HS-5 (cell line): ENCODE measurements at places on chromosomes 1 and 21.
A peak's percentile ranks its signal among the peaks of the same experiment; 100 is the strongest.

- no peak for DNase-seq
These were observed 2.9 kb downstream of the IFI6 start for GRCh38 chr1:27668808-27669723.

DNA sequence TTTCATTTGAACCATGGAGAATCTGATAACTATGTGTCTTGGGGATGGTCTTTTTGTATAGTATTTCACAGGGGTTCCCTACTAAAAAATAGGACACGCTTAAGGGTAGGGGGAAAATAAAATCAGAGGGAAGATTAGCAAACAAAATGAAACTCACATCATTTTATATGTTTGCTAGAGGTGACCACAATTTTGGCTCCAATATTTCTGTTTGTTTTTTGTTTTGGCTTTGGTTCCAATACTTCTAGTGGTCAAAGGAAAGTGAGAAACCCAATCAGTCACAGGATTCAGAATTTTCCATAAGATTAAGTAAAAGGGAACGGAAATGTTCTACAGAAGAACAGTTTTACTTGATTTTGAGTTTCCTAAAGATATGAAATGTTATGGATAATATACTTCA is 42.3 kb upstream of the SSX2IP start:
- no peak for DNase-seq

DNA sequence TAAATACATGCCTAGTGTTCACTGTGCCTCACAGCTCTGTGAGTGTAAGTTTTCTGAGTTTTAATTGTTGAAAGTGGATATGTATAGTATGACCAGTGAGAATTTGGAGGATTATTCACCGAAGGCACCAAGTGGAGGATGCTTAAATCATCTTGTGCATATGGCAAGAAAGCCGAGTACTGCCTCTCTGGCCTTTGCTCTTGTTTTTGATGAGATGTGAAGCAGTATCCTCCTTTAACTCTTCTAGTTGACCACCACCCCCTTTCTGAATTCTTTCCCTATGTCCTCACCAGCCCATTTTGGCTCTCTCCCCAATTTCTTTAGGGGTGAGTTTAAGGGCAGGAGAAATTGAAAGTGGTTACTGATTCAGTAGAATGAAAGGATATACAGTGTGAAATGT is 130.4 kb downstream of the SYT2 start:
- DNase-seq = peak; percentile 76

DNA sequence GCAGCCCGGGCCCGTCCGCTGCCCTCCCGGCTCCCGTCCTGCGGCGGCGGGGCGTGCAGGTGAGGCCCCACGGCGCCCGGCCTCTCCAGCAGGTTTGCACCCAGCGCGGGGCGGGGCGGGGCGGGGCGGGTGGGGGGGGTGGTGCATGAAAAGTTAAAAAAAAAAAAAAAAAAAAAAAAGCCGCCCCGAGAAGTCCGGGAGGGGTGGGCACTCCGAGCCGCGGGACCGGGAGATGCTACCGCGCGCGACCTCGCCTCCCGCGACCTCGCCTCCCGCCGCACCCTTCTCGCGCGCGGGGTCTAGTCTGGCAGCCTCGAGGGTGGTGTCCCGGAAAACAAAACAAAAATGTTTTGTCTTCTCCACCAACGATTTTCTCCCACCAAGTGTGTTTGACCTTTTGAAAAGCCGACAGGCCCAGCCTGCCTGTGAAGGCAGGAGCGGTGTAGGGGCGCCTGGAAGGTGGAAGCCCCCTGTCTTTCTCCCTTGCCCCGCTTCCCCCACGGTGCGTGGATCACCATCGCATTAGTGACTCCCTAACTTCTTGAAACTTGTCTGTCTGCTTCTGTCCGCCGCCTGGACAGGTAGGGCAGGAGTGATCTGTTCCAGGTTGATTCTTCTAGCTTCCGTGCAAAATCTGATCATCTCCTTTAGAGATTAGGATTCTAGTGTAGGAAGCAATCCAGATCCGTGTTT is 569 bp downstream of the RCAN3 start:
- no peak for DNase-seq

- DNase-seq = no peak
These were observed 26.6 kb downstream of the POFUT2 start for GRCh38 chr21:45261093-45261492.

GRCh38 chr1:55466373-55466772 is 251.2 kb upstream of the USP24 start:
- no peak for DNase-seq

DNA sequence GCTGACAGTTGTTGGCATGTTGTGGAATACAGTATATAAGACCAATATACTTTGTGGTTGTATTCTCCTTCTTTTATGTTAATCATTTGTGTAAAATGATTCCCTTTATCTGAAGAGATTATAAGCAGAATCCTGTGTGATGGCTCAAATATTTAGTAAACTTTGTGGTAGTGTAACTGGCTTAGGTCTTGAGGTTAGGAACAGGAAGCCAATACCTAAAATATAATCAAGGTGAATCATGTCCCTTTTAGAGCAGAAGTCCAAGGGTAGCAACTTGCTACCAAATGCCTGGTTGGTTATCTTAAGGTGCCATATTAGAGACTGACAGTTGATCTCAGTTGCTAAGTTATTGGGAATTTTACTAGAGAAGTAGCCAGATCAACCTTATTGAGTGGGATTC is 398.5 kb upstream of the ADAMTS5 start:
- DNase-seq = no peak

DNA sequence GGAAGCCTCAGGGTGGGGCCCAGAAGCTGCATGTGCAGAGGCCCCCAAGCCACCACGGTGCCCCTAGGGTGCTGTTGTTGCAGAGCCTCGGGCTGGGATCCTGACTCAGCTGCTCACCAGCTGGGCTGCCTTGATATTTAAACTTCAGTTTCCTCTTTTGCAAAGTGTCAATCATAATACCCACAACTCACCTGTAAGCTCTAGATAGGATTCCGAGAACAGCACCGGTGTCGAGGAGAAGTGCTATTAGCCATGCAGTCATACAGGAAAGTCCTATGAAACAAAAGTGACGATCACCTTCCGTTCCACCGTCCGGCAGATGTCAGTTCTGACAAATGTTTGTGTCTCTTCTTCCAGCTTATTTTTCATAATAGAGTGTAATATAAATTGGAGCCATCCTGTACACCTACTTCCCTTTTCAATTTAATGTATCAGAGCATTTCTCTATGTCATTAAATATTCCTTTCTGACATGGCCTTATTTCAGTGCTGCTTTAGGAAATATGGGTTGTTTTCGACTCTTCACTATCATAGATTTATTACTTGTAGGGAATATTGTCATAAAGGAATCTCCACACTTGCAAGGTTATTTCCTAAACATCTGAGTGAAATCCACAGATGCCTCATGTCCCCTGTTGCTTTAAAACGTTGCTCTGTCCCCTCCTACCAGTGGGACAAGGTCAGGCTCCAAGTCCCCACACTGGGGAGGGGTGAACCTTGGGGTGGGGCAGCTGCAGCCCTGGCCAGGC is 100.8 kb downstream of the SIK1 start:
- no peak for DNase-seq

- no peak for DNase-seq
These were observed 2.1 kb upstream of the GNG5 start for GRCh38 chr1:84508510-84508909.

GRCh38 chr1:82059959-82060358 is 259.2 kb downstream of the ADGRL2 start:
- DNase-seq = no peak

DNA sequence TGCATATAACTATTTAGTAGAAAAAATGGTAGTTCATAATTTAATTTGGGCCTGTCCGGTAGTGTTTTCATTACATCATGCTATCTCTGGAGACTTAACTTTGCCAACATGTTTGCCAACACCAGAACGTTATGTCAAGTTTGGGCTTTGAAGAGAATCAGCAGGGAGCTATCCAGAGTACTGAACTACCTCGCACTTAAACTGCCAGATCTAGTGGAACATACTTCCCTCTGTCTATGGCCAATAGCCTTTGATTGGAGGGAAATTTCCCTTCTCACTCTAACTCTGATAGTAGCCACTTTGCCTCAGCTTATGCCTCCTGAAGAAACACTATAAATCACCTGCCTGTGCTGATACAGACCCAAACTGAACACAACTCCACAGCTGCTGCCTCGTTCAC is 10.0 kb downstream of the LRRC53 start:
- peak; percentile 3 for DNase-seq

GRCh38 chr1:238954865-238955264 is 431.5 kb upstream of the CHRM3 start:
- DNase-seq = peak; percentile 65

GRCh38 chr1:235679644-235680043 is 30.1 kb upstream of the GNG4 start:
- DNase-seq = no peak

- DNase-seq = no peak
These were observed 13.5 kb downstream of the ATP1A2 start for GRCh38 chr1:160129046-160129445.

DNA sequence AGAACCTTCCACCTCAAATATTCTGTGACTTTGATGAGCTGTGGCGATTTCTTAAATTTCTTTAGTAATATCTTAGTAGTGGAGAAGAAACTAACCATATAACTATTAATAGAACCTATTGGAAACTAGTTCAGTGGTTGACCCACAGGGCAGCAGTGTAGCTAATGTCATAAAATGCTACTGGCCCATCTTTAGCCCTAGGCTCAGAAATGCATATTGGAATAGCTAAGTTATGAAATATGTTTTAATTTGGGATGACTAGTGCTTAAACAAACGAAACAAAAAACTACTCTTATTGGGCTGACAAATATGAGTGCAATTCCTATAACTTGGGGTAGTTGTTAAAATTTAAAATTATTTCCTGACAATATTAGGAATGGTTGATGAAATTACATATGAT is 20.2 kb downstream of the MACO1 start:
- no peak for DNase-seq

DNA sequence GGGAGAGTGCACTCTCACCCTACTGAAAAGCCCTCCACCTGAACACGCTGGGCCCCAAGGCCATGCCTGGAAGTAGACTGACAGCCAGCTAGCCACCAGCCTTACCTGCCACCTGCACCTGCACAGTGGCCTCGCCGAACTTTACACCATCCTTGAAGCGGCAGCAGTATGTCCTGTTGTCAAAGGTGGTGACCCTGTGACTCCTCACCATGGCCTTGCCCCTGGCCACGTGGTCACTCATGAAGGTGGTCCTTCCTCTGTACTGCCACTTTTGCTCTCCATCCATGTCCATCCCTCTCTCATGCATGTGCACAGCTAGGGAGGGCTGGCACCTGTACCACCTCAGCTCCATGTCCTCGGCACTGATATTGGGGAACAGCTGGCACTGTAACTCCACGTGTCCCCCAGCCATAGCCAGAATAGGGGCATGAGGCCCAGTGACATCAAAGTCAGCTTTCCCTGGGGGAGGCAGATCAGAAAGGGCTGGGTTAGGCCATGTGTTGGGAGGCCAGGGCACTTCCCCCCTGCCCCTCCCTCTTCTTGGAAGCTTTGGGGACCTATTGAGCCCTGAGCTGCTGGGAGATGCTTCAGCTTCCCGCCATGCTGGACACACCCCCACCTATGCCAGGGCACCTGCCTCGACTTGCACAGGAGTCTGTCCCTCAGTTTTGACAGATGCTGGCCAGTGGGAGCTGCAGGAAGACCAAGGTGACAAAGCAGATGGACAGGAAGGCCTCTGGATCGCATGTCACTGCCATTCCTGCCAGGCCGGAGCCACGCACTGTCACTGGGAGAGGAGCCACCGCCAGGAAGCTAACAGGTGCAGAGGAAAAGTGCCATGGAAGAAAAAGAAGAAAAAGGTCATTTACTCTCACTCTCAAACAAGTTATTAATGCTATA is 24.6 kb downstream of the RNF187 start:
- DNase-seq = no peak

GRCh38 chr1:51741121-51741681 is 124.3 kb downstream of the OSBPL9 start:
- no peak for DNase-seq

- no peak for DNase-seq
These were observed 55.0 kb downstream of the TTC3 start for GRCh38 chr21:37128076-37128475.
